ENCODE measurements at places on chromosomes 4 and X.
A peak's percentile ranks its signal among the peaks of the same experiment; 100 is the strongest.

DNA sequence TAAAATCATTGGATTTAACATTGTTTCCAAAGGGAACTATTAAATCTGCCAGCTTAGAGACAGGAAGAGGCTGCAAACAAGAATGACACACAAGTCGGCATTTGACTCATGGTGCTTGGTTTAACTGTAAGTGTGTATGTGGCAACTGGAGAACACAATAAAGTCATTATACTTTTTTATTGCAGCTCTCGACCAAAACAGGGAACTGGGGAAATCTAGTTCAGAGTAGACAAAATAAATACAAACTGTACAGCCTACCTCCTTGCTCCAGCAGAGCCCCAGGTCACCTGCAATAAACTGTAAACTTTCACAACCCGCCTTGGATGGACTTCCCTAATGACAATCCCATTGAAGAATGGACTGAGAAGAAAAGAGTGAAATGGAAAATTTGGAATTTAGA lies 24.0 kb downstream of the NPY5R start:
- DNase-seq, result no peak

- no peak for DNase-seq
Measured at GRCh38 chr4:169530048-169530447, 82.3 kb downstream of the NEK1 start.

- DNase-seq, result no peak
Measured at GRCh38 chr4:67565284-67565683, 6.8 kb downstream of the STAP1 start.

DNA sequence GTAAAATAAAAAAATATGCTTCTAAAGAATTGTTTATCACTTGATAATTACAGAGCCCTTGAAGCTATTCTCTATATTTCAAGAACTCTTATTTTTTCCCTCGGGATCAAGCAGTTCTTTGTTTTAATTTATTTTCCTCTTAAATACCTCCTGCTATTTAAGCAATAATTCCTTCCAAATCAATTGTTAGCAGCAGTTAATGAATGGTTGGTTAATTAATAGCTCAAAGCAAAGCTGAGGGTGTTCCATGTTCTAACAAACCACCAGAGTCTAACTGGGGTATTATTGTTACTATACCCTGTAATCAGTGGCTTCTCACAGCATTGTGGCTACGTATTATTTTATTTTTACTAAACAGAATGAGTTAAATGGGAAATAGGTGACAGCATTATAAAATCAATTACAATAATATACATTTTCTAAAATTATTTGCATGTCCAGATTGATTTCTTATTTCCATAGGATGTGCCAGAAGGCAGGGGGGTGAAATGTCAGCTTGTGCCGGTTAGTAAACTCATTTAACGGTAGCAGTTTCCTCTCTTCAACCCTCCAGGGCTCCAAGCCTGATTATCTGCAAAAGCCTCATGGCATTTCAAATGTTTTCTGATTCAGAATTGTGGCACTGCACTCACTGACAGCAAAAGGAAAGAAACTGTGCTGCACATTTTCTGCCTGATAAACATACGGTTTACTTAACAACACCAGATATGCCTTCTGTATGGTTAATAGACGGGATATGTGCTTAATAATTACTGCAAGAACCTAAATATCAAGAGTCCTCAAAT lies 286.9 kb upstream of the EMCN start:
- no peak for DNase-seq

- DNase-seq, result no peak
Measured at GRCh38 chr4:151204925-151205524, 71.9 kb upstream of the PRSS48 start.

DNA sequence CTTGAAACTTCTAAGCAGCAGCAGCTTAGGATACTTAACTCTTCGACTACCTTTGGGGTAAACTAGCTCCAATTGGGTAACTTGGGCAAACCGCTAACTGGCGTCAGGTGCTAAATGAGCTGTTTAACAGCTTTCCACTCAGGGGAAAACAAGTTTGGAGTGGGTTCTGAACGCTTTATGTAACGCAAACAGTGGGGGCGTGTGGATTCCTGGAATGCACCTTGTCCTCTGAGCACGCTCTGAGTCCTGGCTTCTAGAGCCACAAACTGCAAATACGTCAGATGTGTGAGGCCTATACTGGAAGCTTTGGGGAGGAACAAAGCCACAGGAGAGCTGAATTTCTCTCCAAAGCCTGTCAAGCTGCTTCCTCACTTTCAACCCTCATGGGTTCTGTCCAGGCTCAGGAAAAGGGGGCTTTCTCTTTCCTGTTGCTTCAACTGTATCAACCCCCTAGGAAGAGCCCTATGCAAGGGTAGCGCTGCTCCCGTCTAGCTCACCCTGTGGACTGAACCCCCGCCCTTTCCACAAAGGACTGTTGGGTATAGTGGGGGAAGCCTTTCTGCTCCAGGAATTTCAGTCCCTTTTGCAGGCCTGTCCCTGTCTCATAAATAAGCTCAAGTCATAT lies 4.5 kb upstream of the WDR1 start:
- peak; percentile 60 for DNase-seq

- no peak for DNase-seq
Measured at GRCh38 chr4:25859429-25860148, 3.2 kb downstream of the SEL1L3 start.

DNA sequence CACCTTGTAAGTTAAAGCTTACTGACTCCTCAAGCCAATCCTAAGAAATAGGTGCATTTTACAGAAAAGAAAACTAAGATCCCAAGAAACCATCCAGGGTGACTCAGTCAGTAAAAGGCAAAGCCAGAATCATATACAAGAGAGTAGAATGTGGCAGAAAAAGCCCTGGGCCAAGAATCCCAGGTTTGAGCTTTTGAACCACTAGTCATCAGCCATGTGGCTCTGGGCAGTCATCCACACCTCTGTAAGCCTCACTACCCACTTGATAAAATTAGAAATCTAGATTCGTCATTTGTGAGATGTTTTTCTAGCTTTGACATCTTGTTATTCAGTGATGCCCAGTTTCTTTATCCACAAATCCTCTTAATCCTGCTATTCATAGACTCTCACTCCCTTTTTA lies 122.2 kb upstream of the PDE5A start:
- no peak for DNase-seq

- no peak for DNase-seq
Measured at GRCh38 chr4:98540803-98541202, 117.6 kb downstream of the TSPAN5 start.

GRCh38 chr4:90457817-90458216 lies 330.6 kb downstream of the CCSER1 start:
- DNase-seq, result no peak

All from lower lobe of right lung (tissue), 2 donors.